ENCODE measurements at places on chromosomes 3 and 15.

- DNase-seq = peak; percentile 76
These were observed 8.5 kb downstream of the TBC1D2B start for GRCh38 chr15:78069052-78069414.

DNA sequence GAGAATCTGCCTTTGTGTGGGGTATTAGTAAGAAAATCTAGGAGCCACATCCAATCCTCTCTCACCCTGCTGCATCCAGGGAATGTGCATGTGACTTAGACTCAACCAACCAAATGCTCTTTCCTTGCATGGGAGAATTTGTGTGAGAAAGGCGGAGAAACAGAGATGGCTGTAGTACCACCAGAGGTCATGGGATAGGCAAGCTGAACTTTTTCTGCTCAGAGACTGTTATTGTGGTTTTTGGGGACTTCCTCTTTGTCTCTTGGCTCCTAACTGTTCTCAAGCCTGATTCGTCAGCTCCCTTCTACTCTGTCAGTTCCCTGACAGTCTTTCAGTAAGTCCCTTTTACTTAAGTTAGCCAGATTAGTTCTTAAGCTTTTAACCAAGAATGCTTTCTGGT is 2.6 kb upstream of the ZSCAN2 start:
- peak; percentile 96 for DNase-seq

GRCh38 chr3:87792534-87793336 is 266.1 kb downstream of the CGGBP1 start:
- DNase-seq = peak; percentile 14

DNA sequence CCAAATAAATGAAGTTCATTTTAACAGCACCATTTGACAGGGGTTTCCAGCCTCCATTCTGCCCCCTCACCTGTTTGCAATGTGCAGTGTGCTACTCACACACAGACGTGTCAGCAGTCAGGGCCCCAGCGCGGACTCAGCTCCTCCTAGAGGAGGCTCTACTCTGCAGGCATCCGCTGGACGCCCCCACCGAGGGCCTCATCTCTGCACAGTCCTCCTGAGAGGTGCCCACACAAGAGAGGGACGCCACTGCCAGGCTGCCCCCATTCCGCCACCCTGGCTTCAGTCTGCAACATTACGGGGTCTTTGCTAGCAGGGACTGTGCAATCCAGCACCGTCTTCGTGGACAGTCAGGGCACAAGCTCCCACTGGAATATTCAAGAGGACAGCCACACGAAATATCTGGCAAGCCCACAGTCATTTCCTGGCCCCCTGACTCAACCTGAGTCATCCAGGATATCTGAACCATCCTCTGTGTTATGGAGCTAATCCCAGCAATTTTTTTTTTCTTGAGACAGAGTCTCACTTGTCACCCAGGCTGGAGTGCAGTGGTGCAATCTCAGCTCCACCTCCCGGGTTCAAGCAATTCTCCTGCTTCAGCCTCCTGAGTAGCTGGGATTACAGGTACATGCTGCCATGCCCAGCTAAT is 255.0 kb downstream of the OCA2 start:
- DNase-seq = no peak

- peak; percentile 96 for DNase-seq
These were observed 13.6 kb upstream of the GATM start for GRCh38 chr15:45391746-45392583.

GRCh38 chr3:43782541-43782940 is 91.8 kb downstream of the ABHD5 start:
- DNase-seq = no peak

GRCh38 chr15:42679285-42680141 is 57.4 kb downstream of the CDAN1 start:
- DNase-seq = peak; percentile 15

DNA sequence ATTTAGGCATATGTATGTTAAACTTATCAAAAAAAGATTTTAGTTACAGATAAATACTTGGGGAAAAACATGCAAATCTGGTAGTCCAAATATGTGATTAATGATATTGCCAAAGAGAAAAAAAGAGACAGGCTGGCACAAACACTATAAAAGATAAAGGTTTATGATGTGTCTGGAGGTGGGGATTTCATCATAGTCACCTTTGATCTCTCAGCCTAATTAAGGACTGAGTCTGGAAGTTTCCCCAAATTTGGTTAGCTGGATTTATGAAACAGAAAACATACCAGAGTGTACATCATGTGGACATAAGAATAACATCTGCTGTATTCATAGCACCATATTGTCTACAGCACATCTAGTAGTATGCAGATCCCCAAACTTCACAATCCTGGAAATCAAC is 157.0 kb downstream of the FGF12 start:
- no peak for DNase-seq

GRCh38 chr3:143123353-143123984 is 3.9 kb downstream of the CHST2 start:
- no peak for DNase-seq

- peak; percentile 79 for DNase-seq
These were observed 10.0 kb downstream of the POC1A start for GRCh38 chr3:52144034-52144795.

- DNase-seq = no peak
These were observed 145.4 kb downstream of the AKAP13 start for GRCh38 chr15:85525755-85526154.

All from suppressor macrophage (primary cell).